Muscle of back (tissue), 13 donors: ENCODE measurements at places on chromosomes 5 and 9.

DNA sequence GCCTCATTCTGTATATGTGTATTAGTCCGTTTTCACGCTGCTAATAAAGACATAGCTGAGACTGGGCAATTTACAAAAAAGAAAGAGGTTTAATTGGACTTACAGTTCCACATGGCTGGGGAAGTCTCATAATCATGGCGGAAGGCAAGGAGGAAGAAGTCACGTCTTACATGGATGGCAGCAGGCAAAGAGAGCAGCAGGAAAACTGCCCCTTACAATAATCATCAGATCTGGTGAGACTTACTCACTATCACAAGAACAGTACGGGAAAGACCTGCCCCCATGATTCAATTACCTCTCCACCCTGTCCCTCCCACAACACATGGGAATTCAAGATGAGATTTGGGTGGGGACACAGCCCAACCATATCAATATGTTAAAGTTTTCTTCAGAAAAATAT is 49.8 kb upstream of the GPBP1 start:
- DNase-seq = no peak

DNA sequence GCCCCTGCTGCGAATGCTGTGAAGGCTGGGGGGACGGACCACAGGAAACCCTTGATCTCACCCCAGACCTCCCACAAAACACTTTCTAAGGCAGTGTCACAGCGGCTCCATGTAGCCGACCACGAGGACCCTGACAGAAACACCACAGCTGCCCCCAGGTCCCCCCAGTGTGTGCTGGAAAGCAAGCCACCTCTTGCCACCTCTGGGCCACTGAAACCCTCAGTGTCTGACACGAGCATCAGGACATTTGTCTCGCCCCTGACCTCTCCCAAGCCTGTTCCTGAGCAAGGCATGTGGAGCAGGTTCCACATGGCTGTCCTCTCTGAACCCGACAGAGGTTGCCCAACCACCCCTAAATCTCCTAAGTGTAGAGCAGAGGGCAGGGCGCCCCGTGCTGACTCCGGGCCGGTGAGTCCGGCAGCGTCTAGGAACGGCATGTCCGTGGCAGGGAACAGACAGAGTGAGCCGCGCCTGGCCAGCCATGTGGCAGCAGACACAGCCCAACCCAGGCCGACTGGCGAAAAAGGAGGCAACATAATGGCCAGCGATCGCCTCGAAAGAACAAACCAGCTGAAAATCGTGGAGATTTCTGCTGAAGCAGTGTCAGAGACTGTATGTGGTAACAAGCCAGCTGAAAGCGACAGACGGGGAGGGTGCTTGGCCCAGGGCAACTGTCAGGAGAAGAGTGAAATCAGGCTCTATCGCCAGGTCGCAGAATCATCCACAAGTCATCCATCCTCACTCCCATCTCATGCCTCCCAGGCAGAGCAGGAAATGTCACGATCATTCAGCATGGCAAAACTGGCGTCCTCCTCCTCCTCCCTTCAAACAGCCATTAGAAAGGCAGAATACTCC is 84.7 kb downstream of the GOLPH3 start:
- DNase-seq = no peak

DNA sequence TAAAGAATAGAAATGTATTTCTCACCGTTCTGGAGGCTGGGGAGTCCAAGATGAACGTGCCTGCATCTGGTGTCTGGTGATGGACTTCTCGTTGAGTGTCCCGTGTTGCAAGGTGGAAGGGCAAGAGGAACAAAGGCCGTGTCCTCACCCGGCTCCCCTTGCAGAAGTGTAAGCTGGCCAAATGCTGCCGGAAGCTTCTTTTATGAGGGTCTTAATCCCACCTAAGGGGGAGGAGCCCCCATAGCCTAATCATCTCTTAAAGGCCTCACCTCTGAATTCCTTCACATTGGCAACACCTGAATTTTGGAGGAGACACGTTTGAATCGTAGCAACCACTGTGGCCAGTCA is 99.1 kb upstream of the DAP start:
- DNase-seq = no peak

- DNase-seq = no peak
These were observed 91.8 kb upstream of the DPYSL3 start for GRCh38 chr5:147601652-147602051.

GRCh38 chr9:93659837-93660177 is 83.4 kb downstream of the PHF2 start:
- no peak for DNase-seq
